ENCODE measurements at places on chromosomes 11 and 22.
A peak's percentile ranks its signal among the peaks of the same experiment; 100 is the strongest.

GRCh38 chr11:33534575-33534974 lies 166.1 kb downstream of the C11orf91 start:
- no peak for DNase-seq

DNA sequence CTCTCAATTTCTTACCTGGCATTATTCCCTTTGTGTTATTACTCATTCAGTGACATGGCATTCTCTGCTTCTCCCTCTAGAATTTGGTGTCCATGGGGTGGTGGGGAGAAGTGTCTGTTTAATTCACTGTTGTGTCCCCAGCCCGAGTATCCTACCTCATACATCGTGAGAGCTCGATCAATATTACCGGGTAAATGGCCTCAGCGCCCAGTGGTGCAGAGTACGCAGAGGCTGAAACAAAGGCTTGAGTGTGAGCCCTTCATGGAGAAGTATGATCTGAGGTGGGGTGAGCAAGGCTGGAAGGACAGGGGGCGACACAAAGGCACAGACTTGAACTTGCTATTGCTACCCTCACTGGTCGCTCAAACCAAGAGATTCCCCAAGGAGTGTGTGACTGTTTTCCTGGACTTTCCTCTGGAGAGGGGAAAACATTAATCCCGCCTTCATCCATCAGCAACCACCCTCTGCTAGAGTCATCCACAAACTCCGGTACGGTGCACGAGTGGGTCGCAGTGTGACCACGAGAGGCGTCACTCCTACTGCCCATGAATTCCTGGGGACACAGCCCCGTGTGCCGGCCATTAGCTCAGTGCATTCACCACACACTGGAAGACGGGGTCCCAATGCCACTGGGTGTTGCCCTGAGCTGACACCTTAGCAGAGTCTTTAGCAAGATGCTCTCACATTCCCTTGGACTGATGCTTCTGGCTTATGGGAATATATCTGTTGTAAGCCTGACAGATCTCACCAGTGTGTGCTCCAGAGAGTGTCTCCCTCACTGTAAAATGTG lies 35.0 kb upstream of the CCND1 start:
- no peak for DNase-seq

- DNase-seq: no peak
Measured at GRCh38 chr11:19351426-19351825, 110.7 kb upstream of the E2F8 start.

DNA sequence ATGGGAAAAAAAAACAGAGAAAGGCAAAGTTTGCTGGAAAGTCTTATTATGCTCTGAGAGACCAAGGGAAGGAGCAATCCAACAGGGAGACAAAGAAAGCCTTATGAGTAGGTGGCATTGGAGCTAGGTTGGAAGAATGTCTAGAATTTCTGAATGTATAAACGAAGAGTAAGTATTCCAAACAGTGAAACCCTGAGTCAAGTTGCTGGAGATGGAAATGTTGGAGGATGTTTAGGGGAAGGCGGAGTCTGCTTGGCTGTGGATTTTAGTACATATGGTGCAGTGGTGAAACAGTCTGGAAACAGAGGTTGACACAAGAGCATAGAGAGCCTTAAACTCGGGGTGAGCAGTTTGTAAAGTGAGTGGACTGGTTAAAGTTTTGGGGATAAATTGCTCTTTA lies 314.8 kb upstream of the CADM1 start:
- DNase-seq: no peak

- DNase-seq: no peak
Measured at GRCh38 chr11:46520971-46521745, 72.7 kb downstream of the AMBRA1 start.

DNA sequence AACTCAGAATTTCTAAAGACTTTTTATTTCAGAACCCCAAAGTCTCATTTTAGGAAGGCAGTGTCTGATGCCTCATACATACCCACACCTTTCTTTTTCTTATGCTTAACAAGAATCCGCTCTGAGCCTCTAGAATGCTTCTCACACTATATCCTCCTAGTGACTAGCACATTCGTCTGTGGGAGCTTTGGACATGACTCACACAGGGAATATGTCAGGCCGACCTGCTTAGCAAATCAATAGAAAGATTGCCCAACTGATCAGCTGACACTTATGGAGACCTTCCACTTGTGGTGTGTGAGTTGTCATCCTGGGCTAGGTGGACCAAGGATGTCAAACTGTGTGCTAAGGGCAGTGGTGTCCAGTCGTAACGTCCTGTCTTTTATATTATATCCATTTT lies 129.9 kb upstream of the TTC12 start:
- DNase-seq: no peak

- DNase-seq: no peak
Measured at GRCh38 chr22:40258501-40258915, 80.8 kb downstream of the TNRC6B start.

GRCh38 chr11:93652161-93652597 lies 9.3 kb upstream of the CEP295 start:
- DNase-seq: peak; percentile 2

DNA sequence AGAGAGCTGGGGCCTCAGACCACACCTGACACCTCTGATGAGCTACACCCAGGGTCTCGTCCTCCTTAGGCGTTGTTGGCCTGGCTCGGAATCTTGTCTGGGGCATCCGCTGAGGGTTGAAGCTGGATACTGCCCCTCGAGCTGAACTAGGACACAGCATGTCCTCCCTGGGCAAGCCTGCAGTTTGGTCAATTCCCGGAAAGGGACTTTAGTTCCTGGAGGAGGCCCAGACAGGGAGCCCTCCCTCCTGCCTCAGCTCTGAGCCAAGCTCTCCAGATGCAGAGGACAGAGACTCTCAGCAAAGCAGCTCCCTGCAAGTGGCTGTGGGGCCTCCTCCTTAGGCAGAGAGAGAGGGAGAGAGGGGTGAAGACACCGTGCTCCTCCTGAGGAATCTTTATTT lies 4.9 kb downstream of the APOL3 start:
- DNase-seq: no peak

- DNase-seq: no peak
Measured at GRCh38 chr22:43465291-43466015, 53.6 kb downstream of the MPPED1 start.

DNA sequence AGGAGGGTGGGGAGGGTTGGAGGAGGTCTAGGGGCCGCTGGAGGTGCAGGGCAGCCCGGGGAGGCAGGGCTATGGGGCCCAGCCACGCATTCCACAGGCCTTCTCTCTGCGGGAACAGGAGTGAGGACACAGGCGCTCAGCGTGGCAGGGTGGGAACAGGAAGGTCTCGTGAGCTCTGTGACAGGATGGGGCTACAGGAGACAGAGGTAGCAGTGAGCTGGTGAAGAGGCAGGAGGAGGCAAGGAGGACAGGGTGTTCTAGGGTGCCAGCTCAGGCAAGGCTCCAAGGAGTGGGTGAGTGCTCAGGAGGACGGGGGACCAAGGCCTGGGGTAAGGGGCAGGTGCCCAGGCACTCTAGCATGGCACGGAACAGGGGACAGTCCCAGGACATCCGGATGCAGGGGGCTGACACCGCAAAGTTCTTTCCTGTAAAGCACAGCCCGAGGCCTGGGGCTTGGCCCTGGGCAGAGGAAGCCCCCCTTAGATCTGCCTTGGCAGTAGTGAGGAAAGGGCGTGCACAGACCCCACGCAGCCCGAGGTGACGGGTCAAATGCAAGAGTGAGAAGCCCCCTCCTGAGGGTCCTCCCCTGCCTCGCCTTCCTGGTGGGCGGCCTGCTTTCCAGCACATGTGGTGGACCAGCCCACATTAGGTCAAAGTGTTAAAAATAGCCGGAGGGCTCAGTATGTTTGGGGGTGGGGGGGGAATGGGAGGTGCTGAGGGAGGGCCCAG lies 4.7 kb upstream of the NEAT1 start:
- DNase-seq: no peak

DNA sequence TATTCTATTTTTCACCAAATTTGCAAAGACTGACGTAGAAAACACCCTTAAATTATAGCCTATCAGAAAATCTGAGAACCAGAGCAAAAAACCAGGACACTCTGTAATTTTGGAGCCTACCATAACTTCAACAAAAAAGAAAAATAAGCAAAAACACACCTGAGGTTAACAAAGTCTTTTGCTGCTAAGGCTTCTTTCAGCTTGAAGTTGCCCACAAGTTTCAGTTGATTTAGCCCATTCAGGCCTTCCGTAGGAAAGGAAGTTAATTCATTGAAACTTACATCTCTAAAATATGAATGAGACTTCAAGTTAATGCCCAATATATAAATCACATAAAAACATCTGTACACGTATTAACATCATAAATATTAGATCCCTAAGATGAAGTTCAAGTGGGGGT lies 10.4 kb upstream of the CCDC34 start:
- DNase-seq: no peak

- no peak for DNase-seq
Measured at GRCh38 chr11:118634431-118635236, 27.2 kb downstream of the PHLDB1 start.

GRCh38 chr22:19962909-19963806 lies 21.5 kb upstream of the TXNRD2 start:
- DNase-seq: no peak

DNA sequence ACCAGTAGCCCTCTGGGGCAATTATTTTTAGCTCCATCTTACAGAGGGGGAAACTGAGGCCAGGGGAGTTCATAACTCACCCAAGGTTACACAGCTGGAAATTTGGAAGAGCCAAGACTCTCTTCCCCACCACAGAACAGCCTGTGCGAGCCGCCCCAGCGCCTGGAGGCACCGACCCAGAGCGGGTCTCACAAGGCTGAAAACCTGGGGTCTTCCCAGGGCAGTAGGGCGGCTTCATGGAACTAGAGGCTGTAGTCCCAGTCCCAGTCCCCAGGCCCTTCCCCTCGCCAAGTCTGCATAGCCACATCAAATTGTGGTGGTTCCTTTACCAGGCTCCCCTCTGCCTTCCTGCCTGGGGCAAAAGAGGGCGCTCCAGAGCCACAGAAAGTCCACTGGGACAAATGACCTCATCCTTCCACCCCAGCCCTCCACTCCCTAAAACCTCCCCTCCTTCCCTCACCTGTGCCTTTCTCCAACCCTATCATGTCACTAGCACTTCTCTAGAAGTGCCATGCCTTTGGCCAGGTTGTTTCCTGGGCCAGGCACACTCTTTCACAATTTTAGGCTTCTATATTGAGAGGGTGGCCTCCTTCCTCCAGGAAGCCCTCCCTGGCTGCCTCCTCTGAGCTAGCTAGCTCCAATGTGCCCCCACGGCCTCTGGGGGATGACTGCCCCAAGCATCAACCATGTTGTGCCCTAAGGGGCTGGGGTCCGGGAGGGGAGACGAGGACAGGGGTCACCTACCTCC lies 15.2 kb upstream of the CDC42EP1 start:
- DNase-seq: no peak

DNA sequence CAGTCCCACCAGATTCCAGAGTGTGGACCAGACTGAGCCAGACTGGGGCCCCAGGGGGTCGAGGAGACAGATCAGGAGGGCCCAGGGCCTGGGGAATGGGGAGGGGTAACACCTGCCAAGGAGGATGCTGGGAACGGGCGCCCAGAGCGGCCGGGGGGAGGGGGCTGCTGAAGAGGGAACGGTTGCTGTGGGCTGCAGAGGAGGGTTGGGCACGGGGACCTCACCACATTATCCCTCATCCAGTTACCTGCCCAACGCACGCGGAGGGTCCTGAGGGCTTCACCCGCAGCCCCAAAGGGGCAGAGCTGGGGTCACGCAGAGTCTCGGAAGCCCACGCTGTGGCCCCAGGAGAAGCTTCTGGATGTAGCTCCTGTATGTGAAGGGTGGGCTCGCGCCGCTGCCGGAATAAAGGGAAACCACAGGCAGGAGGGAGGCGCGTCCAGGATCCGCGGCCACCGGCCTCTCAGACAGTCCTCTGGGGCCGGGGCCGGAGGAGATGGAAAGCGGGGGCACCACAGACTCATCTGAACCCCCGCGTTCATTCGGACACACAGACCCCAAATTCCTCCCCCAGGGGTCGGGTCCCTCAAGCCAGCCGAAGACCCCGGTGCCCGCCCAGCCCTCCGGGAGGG lies 866 bp upstream of the SELENOO start:
- no peak for DNase-seq

DNA sequence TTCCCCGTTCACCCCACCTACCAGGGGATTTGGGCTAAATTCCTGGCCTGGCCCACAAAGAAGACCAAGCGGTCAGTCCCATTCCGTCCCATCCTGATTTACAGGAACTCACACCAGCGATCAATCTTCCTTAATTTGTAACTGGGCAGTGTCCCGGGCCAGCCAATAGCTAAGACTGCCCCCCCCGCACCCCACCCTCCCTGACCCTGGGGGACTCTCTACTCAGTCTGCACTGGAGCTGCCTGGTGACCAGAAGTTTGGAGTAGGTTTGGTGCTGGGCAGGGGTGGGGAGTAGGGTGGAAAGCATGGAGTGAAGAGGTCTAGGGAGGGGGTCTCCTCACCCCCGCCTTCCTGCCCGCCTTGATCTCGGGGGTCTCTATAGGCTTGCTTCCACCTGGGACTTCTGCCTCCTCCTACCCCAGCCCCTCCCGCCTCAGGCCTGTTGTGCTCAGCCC lies at the start of gene SERPING1:
TSS of gene SERPING1 (plus strand) at position 225 of the 455 bp plus-strand sequence. CDS start 586 bp downstream, outside the sequence.
- DNase-seq: no peak

DNA sequence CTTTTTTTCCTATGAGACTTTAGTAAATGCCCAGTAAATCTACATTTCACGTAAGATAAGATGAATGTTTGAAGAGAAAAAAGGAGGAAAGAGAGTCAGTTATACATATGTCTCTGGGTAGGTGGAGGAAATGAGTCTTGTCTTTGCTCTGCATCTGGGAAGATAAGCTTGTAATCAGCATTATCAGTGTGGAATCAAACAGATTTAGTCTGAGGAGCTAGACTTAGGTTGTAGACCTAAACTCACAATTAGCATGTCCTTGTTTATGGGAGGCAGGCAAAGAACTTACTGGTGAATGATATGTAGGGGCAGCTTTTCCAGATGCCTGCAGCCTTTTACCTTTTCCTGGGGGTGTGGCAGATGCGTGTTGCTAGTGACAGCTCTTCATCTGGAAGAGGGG lies 962.3 kb downstream of the TBC1D22A start:
- no peak for DNase-seq

GRCh38 chr22:44093791-44094190 lies 69.7 kb downstream of the PARVB start:
- no peak for DNase-seq

DNA sequence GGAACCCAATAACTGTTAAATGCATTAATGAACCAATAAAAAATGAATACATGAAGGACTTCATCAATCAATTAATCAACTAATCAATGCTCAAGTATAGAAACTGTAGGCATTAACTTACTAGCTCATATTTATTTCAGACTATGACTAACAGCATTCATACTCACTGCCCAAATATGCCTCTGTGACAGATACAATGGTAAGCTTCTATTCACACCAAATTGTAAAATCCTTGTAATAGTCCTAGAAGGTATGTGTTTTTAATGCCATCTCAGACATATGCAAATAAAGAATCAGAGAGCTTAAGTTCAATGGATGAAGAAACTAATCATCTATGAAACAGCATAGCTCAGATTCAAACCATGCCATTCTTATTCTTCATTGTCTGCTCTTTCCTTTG lies 1253.6 kb upstream of the TENM4 start:
- DNase-seq: no peak

- peak; percentile 91 for DNase-seq
Measured at GRCh38 chr11:78030429-78031325, 7.6 kb upstream of the KCTD14 start.

- DNase-seq: no peak
Measured at GRCh38 chr22:42743501-42743991, 22.9 kb upstream of the A4GALT start.
